ENCODE measurements at places on chromosomes 2 and 18. TPM values are rescaled to one million over a fixed set of nuclear protein-coding genes. Genes with fewer than 3 reads are reported as not detected.

DNA sequence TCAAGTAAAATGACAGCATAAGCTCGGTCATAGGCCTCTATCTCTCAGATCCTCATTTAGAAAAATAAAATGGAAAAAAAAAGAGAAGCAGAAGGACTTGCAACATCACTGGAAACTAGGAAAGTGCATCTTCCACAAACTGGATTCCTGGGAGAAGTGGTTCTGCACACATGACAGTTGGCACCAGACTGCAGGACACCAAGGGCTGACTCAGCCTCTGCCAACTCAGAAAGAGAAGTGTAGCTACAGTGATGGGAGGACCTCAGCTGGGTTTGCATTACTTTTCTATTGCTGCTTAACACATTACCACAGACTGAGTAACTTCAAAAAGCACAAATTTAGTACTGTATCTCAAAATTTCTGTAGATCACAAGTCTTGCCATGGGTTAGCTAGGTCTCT is 409.5 kb upstream of the GCFC2 start:
- no peak for DNase-seq

GRCh38 chr2:128026448-128027277 is 1.2 kb downstream of the SAP130 start:
- DNase-seq, result no peak

DNA sequence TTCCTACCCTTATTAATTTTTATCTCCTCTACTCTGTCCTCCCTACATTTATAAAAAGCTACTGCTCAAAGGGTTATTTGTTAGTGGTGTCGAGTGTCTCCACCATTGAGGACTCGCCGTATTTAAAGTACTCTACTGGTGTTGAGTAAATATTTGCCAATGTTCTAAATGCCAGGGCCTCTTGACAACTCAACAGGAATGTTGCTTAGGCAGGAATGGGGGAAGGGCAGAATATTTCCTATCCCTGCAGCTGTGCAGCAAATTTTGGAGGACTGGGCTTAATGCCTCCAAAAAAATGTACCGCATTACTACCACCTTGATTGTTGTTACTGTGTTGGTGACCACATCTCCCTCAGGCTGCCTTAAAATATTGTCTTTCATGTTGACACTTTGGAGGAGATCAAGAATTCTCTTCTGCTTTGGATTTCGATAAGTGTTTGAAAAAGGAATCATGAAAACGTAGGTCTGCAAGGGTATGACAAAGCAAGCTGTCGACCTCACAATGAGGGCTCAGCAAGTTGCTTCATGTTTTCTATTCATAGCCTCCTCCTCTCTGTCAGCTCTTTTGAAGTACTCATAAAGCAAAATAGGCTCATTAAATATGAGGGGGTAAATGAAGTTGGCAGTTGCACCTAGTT is 84.3 kb downstream of the EFEMP1 start:
- DNase-seq, result no peak

GRCh38 chr18:54973046-54973445 is 13.8 kb upstream of the CCDC68 start:
- DNase-seq, result no peak

DNA sequence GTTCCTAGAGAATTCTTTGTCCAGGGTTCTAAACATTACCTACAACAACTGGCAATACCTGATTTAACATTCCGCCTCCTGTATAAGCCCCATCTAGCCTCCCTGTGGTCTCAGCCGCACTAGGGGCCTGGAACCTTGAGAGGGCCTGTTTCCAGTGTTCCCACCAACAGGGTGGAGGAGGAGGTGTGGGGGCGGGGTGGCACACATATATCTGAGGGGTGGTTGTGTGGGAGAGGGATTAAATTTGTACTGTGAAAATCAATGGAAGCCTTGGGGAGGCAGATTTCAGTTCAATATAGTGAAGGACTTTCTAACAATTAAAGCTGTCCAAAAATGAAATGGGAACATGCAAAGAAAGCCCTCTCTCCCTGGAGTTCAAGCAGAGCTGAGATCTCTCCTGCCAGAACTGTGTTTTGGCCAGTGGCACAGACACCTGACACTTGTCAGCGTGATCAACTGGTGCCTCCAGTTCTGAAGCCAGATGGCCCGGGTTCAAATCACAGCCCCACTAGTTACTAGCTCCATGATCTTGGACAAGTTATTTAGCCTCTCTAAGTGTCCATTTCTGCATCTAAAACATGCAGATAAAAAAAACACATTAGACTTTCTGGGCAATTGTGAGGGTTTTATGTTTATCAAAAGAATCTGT is 17.0 kb upstream of the FZD7 start:
- no peak for DNase-seq

DNA sequence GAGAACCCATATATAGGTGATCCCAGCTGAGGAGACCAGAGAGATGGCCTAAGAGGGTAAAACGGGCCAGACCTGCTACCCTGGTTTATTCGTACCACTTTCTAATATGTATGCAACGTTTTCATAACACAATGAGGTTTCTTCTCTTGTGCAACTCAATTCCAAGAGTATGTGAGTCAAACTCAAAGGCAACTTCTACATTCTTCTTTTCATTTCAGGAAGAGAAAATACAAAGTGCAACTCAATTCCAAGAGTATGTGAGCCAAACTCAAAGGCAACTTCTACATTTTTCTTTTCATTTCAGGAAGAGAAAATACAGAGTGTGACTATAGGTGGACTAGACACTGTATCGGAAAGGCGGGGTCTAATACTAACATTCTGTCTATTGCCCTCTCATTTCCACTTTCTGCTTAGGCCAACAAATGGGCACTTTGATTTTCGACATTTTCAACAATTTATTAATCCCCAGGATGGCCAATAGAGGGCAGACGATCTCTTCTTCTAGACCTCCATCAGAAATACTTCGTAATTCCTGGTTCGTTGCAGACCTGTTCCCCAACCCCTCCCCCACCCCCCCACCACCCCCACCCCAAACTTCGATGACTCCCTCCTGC is 3.7 kb upstream of the CRIM1 start:
- DNase-seq, result peak; percentile 29

- DNase-seq, result no peak
Observed at GRCh38 chr2:74843433-74843832, 9.5 kb downstream of the HK2 start.

Gene HOXD13
- not detected for polyA plus RNA-seq

Gene COPS9
- polyA plus RNA-seq, result 331 TPM

Gene CRYGD
- not detected for polyA plus RNA-seq

Data from CD8-positive, alpha-beta memory T cell (primary cell).